Lung microvascular endothelial cell (primary cell): ENCODE measurements at places on chromosomes 13 and 19.
A peak's percentile ranks its signal among the peaks of the same experiment; 100 is the strongest.

DNA sequence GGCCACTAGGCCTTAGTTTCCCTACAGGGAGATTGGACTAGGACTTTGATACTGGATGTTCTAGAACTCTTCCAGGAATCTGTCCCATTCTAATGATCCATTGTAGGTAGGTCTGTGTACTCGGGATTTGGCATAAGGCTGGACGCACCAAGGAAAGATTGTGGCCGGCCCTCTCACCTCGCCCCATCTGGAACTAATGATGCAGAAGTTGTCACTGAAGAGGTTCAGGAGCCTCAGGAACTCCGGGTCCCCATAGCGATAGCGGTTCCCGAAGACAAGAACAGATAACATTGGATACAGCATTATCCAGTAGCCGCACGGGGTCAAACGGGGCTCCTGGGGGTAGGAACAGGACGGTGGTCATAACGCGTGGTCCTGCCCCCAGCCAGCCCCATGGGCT lies 11.2 kb downstream of the EGLN2 start:
- no peak for DNase-seq

GRCh38 chr19:36449059-36449670 lies 30.7 kb upstream of the ZFP82 start:
- no peak for DNase-seq

GRCh38 chr13:108961542-108962125 lies 332.2 kb downstream of the MYO16 start:
- peak; percentile 72 for DNase-seq

DNA sequence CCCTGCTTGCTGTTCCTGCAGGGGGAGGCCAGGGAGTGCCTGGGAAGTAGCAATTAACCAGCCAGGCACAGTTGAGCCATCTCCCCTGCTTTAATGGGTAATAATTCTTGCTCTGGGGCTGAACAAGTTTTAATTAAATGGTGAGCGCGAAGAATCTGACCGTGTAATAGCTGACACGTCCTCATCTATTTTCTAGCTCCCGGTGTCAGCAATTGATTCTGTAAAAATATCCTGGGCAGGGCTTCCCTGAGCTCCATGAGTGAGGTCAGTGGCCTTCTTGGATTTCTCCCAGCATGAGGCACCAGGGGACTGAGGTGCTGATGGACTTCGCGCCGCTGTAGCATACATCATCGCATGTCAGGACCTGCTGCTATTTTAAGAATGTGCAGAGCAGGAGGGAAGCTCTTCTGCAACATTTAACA lies 26.9 kb downstream of the SIPA1L3 start:
- peak; percentile 85 for DNase-seq

DNA sequence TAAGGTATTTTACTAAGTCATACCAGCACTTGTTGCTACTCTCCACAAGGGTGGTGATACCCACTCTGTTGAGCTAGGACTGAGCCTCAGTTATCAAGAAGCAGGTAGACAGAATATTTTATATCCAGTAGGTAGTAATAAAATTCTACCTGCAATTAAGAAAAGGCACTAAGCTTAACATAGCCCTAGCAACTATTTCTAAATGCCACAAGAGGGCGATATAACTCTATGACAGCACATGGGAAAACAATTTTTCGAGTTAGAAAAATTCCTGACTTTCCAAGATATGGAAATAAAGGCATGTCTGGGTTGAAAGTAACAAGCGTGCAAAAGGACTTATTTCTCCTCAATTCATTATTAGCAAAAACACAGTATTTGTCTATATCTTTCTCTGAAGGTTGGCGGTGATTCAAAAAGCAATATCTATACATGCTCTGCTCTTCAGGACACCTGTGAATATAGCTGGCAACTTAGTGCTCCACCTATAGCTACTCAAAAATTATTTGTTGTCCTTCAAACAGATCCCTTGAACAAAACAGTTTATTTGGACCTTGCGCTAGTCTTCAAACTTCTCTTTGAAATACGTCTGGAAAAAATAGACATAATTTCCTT lies 14.7 kb downstream of the CCDC169 start:
- DNase-seq, result peak; percentile 63

DNA sequence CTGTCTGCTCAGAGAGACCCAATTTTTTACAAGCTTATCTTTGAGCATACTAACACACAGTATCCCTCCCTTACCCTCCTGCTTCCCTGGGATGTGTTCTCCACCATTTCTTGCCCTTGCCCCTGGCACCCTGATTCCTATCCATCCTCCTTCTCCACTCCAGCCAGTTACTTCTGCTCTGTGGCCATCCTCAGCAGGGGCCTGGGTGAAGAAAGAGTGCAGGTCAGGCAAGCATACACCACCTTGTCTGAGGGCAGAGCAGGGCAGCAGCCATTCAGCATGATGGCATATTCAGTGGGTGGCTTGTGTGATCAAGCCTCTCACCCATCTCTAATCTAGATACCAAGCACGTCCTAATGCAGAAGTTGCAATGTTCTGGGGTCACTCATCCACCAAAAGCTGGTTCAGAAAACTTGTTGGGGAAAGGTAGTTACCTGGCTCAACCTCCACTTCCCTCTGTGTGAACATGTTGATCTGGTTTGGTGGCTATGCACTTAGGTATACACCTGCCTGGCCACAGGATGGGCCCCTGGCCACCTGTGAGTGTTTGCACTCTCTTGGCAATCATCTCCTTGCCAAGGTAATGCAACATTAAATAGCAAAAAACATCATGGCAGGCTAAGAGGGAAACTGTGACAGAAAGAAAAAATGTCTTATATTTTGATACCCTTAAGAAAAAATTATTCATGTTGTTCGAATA lies 900.3 kb upstream of the MIR17HG start:
- DNase-seq, result no peak
